ENCODE measurements at places on chromosomes 2 and 18. TPM values are rescaled to one million over a fixed set of nuclear protein-coding genes. Genes with fewer than 3 reads are reported as not detected.

SERPINB10 gene
- not detected for total RNA-seq

IL1F10 gene
- total RNA-seq, result not detected

RSAD2 gene
- 12.4 TPM for total RNA-seq

DNA sequence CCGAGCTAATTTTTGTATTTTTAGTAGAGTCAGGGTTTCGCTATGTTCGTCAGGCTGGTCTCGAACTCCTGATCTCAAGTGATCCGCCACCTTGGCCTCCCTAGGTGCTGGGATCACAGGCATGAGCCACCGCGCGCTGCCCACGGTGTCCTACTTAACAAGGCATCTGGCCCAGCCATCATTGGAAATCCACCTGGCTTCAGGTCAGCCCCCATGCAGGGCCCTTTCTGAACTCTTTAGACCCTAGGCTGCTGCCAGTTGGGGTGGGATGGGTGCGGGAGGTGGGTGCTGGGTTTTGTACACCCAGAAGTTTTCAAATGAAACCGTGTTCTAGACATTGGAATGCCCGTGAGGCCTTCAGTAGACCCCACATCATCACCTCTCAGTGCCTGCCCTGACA is 26.6 kb upstream of the NT5DC4 start:
- no peaks in the 10 kb centered on the region for H3K27me3 ChIP-seq
- no peak overlapping the region for H3K4me3 ChIP-seq
- no peak for DNase-seq
- H3K36me3 ChIP-seq, result no peaks in the 10 kb centered on the region

- H3K27me3 ChIP-seq, result no peaks in the 10 kb centered on the region
- no peak overlapping the region for H3K27ac ChIP-seq
Measured at GRCh38 chr18:44733069-44733753, 52.5 kb downstream of the SETBP1 start.

DNA sequence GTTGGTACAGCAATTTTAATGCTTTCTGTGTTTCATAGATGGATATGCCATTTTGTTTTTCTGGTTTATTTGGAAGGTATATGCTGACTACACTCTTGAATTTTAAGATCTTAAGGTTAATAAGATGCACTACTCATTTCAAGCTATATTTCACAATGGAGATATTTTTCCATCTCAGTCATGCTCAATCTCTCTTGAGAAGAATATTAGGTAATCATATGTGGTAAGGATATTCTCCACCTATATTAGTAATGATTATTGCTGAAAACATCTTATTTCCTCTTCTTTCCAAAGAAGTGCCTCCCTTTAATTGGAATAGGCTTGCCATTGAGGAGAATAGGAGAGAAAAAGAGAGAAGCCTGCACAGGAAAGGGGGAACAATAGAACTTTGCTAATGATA is 40.1 kb downstream of the EPB41L3 start:
- no peak for DNase-seq
- no peaks in the 10 kb centered on the region for H3K27me3 ChIP-seq
- no peaks in the 10 kb centered on the region for H3K36me3 ChIP-seq
- no peak overlapping the region for H3K27ac ChIP-seq
- H3K4me3 ChIP-seq, result no peak overlapping the region

Data from Karpas-422 (cell line).